ENCODE measurements at places on chromosomes 11 and 22.

GRCh38 chr22:27474112-27474571, 327.4 kb downstream of the MN1 start:
- no peak for DNase-seq

DNA sequence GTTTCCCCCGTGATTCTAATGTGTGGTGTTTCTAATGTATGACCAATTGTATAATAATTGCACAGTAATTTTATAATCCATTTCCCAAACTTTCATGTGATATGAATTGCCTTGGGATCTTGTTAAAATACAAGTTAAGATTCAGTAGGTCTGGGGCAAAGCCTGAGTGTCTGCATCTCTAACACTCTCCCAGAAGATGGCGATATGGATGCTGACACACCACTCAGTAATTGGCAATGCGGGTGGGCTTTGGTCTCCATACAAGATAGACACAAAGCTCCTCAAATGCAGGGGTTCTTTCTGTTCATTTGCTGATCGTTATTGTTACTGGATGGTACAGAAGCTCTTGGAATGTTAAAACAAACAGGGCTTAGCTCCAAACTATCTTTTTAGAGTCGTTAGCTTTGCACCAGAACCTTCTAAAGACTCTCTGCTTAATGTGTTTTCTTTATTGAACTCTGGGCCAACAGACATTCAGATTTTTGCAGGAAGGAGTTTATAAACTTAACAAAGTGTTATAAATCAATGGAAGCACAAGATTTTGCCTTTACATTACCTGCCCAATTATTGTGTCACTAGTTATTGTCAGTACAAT, 45.4 kb upstream of the ANO3 start:
- no peak for DNase-seq

DNA sequence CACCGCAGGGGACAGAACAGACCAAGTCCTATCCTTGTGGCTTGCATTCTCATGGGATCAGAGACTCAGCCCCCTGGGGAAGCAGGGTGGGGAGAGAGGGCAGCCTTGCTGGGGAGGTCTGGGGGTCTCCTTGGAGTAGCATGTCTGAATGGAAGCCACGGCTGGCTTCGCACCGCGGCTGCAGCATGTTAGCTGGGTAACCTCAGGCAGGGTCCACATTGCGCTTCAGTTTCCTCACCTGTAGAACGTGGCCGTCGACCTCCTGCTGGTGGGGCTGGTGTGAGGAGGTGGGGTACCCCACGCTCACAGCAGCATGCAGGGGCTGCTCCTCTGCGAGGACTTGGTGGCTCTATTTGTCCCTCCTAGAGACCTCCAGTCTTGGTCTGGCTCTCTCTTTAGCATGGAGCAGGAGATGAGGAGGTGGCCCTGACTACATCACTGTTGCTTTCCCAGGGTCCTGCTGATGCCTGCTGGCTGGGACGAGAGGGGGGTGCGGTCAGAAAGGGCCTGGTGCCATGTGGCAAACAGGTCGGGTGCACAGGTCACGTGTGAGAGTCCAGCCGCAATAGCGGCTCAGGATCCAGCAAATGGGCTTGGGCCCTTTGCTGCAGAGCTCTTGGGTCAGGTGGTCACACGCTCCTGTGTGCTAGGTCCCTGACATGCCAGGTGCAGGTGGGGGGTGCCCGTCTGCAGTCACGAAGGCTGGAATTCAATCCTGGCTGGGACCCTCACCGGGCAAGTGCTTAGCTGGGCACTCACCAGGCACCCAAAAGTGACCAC, 35.4 kb upstream of the SMIM38 start:
- no peak for DNase-seq

DNA sequence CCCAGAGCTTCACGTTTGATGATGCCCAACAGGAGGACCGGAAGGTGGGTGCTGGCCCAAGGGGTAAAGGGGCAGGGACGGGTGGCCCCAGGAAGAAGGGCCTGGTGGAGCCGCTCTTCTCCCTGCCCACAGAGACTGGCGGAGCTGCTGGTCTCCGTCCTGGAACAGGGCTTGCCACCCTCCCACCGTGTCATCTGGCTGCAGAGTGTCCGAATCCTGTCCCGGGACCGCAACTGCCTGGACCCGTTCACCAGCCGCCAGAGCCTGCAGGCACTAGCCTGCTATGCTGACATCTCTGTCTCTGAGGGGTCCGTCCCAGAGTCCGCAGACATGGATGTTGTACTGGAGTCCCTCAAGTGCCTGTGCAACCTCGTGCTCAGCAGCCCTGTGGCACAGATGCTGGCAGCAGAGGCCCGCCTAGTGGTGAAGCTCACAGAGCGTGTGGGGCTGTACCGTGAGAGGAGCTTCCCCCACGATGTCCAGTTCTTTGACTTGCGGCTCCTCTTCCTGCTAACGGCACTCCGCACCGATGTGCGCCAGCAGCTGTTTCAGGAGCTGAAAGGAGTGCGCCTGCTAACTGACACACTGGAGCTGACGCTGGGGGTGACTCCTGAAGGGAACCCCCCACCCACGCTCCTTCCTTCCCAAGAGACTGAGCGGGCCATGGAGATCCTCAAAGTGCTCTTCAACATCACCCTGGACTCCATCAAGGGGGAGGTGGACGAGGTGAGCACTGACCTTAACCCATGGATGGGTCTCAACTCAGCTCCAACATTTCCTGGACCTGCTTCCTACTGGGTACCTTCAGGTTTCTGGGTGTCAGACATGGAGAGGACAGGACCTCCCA, 2.0 kb downstream of the RIC8A start:
- DNase-seq = no peak

- no peak for DNase-seq
These were observed 38.2 kb downstream of the ADAMTS8 start for GRCh38 chr11:130390071-130390758.

- no peak for DNase-seq
These were observed 5.2 kb upstream of the WEE1 start for GRCh38 chr11:9568161-9568853.

GRCh38 chr11:113384551-113384950, 3.0 kb upstream of the ANKK1 start:
- DNase-seq = no peak

DNA sequence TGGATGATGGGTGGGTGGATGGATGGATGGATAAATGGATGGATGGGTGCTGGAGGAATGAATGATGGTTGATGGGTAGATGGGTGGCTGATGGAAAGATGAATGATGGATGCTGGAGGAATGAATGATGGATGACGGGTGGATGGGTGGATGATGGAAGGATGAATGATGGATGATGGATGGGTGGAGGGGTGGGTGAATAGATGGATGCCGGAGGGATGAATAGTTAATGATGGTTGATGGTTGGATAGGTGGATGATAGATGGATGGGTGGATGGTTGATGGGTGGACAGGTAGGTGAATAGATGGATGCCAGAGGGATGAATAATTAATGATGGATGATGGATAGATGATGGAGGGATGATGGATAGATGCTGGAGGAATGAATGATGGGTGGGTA, 41.4 kb downstream of the ANO1 start:
- DNase-seq = no peak

DNA sequence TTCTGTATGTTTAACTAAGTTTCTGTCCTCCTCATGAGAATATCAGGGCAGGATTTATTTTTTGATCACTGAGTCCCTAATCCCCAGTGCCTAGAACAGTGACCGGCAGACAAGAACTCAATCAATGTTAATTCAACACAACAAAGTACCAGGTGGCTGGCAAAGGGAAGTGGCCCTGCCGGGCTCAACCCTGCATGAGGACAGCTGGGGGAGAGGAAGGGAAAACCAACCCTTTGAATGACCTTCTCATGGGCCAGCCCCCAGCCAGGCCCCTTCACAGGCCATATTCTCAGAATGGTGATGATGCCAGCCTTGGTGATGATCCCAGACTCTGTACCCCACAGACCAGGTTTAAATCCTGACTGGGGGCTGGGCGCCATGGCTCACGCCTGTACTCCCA, 1.4 kb upstream of the MFNG start:
- no peak for DNase-seq

- DNase-seq = no peak
These were observed 103.8 kb upstream of the CSNK2A3 start for GRCh38 chr11:11456866-11457265.
